ENCODE measurements at places on chromosomes 3 and 15. TPM values are rescaled to one million over a fixed set of nuclear protein-coding genes. Genes with fewer than 3 reads are reported as not detected.

DNA sequence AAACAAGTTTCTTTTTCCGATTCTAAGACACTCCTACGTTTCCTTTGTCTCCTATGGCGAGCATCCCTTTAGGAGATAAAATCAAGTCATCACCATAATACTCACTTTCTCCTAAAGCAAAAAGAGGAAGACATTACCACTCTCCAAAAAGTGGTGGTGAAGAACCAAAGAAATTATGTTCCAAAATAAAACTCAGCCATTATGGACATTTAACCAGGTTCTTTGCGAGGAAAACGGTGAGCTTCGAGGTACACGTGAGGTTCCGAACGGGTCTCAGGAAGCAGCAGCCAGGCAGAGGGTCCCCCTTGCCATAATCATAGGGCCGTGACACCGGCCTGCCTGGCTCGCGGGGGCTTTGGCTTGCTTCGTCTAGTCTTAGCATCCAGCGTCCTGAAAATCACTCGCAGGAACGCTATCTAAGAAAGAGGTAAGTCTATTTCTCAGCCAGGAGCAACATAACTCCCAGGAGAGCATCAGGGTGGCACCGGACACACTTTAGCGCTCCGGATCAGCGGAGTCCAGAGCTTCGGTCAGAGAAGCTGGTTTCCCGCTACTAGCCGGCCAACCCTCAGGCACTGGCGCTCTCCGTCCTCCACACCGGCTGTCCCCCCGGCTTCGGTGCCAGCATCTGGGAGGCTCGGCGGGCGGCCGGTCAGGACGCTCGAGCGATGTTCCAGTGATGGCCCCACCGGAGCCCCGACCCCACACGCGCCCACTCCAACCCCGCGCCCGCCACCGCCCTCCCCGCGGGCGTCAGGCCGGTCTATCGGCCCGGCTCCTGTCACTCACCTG is 581 bp downstream of the IP6K1 start:
- peak; percentile 50 for DNase-seq

DNA sequence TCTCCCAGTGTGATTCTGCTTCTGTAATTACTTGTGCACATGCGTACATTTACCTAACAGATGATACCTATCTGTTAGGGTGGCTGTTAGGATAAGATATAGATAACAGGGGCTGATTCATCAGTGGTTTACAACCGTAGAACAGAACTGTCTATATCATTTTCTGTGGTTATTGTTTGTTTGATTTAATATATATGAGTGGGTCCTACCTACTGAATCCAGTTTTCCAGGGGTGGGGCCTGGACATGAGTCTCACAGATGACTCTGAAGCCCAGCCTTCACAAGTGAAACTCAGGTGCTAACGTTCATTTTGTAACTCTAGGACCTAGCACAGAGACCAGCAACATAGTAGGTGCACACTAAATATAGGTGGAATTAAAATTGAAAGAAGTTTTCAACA is 10.4 kb upstream of the ACAP2 start:
- DNase-seq, result no peak

- DNase-seq, result no peak
Observed at GRCh38 chr3:167780214-167780883, 44.8 kb downstream of the SERPINI1 start.

GRCh38 chr15:83472797-83473196 is 25.7 kb downstream of the SH3GL3 start:
- no peak for DNase-seq

- DNase-seq, result no peak
Observed at GRCh38 chr3:144650380-144650779, 678.8 kb downstream of the DIPK2A start.

Gene GABRR3
- total RNA-seq, result not detected

DNA sequence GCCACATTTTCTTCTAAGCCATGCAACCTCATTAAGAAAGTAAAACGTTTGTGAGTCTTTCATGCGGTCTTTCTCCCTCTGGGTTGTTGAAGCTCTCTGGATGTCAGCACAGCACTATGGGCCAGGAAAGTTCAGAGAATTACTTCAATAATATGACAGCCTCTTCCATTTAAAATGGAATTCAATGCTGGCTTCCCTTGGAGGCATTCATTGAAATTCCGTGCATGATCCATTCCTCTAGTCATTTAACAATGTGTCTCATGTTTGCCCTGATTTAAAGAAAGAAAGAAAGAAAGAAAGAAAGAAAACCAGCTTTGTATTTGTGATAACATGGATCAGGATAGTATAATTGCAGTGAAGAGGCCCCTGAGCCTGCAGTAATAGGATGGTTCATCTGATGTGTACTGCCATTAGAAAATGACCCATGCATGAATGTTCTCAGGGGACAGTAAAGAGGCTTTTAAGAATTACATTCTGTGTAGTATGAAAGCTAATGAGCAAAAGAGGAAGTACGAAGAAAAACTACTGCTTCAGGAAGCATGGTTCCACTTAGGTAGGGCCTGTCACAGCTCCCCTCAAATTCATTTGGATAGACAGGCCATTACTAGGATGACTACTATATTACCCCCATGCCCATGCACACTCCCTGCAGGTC is 146.0 kb downstream of the ARPP21 start:
- no peak for DNase-seq

DNA sequence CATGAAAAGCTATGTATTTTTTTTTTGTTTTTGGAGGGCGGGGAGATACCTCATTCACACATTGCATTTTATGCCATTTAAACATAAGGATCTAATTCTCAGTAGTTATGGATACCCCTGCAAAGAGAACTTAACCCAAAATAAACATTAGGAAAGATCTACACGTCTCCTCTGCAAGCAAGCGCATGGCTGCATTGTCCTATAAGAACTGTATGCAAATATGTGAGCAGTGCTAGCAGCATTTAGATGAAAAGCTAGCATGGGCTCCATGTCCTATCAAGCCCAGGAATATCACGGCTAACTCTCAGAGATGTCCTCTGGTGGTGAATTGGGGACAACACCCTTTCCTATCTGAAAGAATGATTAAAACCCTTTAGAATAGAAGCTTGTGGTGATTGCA is 292.8 kb downstream of the MEX3B start:
- no peak for DNase-seq

Gene FEZF2
- total RNA-seq, result not detected

Data from M059J (cell line).